Astrocyte of the spinal cord (primary cell): ENCODE measurements at places on chromosomes 5 and 9.

DNA sequence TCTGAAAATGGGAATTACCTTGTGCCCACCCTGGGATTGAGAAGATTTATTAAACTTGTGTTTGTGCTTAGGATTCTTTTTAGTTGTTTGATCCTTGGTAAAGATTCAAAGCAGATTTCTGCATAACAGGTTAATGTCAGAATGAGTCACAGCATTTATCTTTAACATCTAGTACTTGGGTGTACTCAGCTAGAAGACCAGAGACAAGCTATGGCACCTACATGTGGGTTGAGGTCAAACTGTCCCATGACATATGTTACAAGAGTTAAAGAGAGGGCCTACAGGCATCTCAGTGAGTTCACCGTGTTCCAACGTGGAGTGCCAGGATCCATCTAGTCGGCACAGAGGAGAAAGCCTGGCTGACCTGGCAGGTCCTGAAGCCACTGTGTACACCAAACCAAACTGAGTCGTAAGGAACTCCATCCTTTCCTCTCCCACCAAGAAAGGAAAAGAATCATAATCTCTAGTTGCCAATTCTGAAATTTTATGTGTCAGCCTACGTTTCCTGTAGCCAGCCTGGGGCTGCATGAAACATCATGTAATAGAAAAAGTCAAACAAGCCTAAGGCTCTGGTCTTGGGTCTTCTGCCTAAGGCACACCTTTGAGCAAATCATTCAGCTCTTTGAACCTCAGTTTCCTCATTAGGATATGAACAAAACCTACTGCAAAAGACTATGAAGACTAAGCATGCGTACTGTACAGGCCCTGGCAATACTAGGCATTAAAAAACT is 73.7 kb downstream of the RCL1 start:
- no peak for DNase-seq

GRCh38 chr5:154181161-154181560 is 9.4 kb upstream of the GALNT10 start:
- DNase-seq: no peak

DNA sequence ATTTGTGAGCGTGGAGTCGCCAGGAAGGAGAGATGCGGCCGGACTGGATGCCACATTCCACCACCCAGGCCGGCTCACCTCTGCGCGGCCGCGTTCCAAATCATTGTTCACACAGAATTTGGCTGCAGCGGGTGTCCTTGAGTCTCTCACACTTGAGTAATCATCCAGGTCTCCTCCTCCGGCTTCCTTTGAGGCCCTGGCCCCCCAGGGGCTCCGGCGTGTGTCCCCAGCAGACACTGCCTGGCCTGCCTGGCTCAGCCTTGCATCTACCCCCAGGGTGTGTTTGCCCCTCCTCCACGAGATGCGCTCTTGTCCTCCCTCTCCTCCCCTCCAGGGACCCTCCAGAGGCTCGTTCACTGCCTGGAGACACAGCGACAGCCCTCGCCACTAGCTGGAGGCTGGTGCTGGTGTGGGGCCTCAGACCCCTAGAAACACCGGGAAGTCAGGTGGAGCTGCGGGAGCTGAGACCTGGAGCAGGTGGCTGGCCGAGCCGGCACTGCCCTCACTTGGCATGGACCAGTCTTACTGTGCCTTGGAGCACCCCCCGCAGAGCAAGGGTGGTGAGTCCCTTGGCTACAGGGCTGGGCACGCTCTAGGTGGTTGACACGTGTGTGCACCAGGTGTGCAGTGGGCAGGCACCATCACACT is 7.0 kb upstream of the SLC9A3 start:
- no peak for DNase-seq

- peak; percentile 63 for DNase-seq
These were observed 237.8 kb upstream of the DAPK1 start for GRCh38 chr9:87259543-87260518.

GRCh38 chr9:120734607-120735410 is 20.5 kb upstream of the MEGF9 start:
- DNase-seq: no peak

DNA sequence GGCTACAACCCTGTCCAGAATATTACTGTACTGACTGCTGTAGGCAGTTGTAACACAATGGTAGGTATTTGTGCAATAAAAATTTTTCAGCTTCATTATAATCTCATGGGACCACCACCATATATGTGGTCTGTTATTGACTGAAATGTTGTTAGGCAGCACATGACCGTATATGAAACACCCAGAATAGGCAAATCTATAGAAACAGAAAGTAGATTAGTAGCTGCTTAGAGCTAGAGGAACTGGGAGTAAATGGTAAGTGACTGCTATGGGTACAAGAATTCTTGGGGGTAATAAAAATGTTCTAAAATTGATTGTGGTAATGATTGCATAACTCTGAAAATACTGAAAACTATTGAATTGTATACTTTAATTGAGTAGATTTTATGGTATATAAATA is 185.7 kb downstream of the ESM1 start:
- no peak for DNase-seq

GRCh38 chr5:174317256-174317894 is 271.9 kb downstream of the NSG2 start:
- DNase-seq: peak; percentile 39

DNA sequence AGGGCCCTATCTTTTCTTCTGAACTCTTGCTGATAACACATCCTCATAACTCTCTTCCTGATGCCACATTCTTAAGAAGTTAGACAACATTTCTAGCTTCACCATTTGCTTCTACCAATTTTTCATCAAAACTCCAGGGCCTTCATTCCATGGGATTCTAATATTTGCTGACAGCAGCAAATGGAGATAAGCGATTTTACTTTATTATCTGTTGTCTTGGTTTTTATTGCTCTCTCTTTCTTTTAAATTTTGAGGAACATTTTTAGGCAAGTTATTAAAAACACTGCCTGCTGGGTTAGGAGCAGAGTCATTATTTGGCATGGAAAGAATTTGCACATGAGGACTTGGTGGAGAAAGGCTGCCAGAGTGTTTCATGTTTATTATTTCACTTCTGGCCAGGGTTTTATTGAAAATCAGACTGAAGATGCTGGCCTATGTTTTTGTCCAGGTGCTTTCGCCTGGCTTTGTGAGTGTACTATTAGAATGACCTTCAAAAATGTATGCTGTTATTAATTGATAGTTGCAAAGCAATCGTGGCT is 27.7 kb downstream of the NSG2 start:
- no peak for DNase-seq

- no peak for DNase-seq
These were observed 87.2 kb downstream of the GLIS3 start for GRCh38 chr9:4212661-4213060.

GRCh38 chr5:34452170-34452828 is 203.8 kb upstream of the RAI14 start:
- peak; percentile 38 for DNase-seq

- no peak for DNase-seq
These were observed 83.5 kb downstream of the COL5A1 start for GRCh38 chr9:134724912-134725604.

- no peak for DNase-seq
These were observed 17.3 kb downstream of the TCF7 start for GRCh38 chr5:134131578-134132350.

GRCh38 chr5:73380710-73381589 is 67.6 kb downstream of the FOXD1 start:
- DNase-seq: no peak

DNA sequence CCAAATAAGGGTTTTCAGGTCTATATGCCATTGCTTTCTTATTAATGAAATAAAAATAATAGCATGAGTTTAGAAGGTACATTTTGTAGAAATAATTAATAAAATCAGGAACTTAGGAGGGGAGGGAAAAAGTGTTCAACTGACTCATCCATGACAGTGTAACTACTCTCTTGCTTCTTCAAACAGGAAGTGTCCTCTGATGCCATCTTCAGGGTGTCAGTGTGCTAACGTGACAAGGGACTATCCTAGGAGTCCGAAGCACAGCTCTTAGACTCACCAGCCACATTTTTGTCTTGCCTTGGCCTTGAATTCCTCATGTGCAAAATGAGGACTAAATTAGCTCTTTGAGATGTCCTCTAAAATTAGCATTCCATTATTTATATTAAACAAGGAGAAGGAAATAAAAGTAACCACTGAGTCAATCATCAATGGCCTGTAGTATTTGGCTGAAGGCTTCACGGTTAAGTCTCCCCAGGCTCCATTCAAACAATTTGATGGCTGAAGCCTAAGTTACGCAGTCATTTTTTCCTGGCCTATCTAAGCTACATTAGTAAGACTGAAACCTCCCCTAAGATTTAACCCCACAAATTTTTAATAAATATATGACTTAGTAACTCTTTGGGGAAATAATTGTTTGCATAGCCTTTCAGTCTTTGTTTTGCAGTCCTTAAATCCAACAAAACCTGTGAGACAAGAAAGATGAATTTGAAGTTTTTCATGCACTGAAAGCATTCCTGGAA is 151.1 kb downstream of the ARL15 start:
- DNase-seq: no peak

- DNase-seq: peak; percentile 39
These were observed 51.7 kb downstream of the CCNH start for GRCh38 chr5:87361031-87361445.

DNA sequence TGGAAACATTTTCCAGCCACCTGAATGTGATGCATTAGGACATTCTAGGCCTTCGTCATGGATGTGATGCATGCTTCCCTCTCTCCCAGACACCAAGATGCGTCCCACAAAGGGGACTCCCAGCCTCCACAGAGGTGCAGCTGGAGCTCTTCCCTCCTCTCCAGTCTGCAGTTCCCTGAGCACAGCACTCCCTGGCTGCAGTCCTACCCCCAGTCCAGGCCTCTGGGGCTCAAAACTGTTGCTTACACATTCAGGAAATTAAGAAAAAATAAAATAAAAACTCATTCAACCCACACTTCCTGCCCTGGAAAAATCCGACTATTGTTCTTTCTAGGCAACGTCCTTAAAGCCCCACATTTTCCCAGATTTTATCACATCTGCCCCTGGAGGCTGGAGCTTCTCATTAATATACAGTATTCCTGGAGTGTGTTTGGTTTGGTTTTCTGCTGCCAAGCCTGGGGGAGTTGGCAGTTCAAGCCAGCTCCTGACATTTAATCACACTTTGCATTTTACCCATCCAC is 78.4 kb upstream of the ICE1 start:
- no peak for DNase-seq

DNA sequence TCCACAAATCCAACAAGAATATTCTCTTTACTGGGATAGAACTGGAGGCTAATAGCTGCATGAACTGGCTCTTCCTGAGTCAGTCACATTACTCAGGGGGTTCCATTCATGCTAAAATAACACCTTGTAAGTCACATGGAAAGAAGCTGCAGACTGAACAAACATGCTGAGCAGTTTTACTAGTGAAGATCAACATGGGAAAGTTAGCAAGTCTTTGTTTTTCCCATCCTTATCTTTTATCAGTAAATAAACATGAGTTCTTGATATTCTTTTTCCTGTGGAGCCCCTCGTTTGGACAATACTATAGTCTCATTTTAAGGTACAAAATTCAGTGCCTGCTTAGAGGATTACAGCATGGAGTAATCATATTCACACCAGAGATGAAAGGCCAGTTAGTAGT is 43.7 kb upstream of the TEK start:
- no peak for DNase-seq

DNA sequence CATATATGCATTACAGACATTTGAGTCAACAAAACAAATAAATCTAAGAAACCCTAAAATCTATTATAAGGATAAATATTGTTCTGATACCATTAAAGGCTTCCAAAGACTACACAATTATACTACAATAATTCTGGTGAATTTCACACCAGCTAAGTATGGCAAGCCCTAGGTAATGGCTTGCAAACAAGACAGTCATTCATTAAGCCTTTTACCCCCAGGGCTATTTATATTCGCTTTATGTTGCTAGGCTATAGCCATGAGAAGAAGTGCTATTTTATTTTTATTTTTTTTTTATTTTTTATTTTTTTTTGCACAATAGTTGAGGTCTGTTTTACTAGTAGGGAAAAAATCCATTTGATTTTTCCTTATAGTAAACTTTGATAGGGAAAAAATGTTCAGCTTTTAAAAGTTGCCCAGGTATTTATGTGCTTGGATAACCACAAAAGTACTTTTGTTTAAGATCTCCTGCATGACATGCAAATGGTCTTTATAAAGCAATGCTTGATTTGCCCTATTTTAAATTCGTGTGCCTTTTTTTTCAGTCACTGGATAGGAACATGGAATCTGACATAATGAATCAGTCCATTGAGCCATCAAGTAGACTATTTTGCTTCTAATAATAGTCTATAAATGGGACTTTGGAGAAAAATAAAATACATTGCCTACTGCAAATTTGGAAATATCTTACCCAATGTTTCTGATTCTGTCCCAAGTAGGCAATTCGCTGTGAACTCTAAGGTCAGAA is 946.3 kb upstream of the COX7C start:
- no peak for DNase-seq

DNA sequence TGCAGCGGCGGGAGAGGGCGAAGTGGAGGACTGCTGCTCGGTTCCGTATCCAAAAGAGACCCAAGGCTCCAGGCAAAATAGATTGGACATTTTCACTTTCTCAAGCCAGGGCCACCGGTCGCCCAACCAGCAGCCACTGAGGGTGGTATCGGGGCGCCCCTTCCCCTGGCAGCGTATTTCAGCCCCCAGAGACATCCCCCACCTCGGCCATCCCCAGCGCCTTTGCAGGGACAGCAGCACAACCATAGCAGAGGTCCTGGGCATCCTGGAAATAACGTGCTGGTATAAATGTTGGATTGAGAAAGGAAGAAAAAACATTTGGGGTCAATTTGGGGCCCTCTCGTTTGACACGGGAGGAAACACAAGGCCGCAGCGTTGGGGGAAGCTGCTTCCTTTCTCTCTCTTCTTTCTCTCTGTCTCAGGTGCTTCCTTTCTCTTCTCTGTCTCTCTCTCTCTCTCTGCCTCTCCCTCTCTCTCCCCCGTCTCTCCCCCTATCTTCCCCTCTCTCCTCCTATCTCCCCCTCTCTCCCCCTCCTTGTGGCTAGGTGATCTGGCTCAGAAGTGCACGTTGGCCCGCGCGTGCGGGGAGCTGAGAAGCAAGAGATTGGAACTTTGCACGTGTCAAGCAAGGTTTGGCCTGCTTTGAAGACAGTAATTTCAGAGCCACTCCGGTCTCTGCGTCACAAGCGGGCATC is 624 bp upstream of the RETREG1 start:
- no peak for DNase-seq

GRCh38 chr5:125829349-125829748 is 593.9 kb upstream of the GRAMD2B start:
- no peak for DNase-seq

DNA sequence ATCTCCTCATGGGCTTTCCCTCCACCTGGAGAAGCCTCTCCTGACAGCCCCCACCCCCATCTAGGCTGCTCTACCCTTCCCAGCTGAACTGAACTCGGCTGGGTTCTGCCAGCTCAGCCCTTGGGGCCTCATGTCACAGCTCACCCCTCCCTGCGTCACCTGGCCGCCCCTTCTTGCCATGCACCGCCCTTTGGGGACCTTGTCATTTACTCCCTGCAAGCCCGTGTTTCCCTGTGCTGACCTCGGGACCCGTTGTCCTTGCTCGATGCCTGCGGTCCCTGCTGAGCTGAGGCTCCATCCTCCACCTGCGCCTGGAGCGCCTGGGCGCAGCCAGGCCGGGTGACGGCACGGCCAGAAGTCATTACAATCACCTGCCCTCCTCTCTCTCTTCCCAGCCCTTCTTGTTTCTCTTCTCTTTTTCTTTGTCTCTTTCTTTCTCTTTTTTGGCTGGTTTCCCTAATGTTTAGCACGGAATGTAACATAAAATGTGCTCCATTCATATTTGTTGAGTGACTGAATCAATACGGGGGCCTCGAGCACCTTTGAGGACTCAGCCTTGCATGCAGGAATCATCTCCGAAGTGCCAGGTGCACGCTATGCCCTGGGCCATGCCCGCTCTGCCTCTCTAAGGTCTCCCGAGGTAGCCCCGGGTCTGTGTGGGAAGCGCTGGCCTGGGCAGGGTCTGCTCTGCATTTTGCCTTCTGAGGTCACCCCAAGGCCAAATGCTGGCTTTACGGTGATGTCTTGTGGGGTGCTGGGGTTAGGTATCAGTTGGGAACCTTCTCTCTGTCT is 48.1 kb upstream of the COL5A1 start:
- DNase-seq: no peak
